T follicular helper cell (primary cell): ENCODE measurements at places on chromosomes 5 and 9.

DNA sequence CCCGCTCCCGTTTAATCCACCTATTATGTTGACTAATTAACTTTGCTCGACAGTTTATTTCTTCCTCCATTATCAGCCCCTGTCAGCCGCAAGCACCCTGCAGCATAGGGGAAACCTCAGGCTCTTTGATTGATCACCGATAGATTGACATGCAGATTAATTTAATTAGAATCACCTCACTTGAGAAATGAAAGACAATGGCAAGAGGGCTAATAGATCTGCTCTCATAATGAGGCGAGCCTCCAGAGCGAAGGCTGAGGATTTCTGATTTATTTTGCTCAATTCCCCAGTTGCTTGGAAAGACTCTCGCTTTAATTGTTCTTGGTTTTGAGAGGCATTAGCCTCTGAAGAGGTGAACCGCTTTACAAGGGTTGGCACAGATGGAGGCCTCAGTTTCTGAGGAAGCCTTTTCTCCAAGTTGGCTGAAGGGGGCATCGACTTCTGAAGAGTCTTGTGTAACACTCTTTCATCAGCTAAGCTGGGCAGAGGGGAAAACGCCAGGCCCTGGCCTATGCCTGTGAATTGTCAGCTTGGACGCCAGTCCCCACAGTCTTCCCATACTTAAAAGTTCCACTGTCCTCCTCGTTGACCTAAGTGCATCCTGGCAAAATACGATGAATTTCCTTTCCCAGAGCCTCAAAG lies 275.4 kb downstream of the EBF1 start:
- no peak for DNase-seq

GRCh38 chr5:158344376-158344775 lies 485.4 kb upstream of the CLINT1 start:
- DNase-seq, result no peak

GRCh38 chr9:15837079-15837679 lies 284.3 kb downstream of the CCDC171 start:
- DNase-seq, result no peak

DNA sequence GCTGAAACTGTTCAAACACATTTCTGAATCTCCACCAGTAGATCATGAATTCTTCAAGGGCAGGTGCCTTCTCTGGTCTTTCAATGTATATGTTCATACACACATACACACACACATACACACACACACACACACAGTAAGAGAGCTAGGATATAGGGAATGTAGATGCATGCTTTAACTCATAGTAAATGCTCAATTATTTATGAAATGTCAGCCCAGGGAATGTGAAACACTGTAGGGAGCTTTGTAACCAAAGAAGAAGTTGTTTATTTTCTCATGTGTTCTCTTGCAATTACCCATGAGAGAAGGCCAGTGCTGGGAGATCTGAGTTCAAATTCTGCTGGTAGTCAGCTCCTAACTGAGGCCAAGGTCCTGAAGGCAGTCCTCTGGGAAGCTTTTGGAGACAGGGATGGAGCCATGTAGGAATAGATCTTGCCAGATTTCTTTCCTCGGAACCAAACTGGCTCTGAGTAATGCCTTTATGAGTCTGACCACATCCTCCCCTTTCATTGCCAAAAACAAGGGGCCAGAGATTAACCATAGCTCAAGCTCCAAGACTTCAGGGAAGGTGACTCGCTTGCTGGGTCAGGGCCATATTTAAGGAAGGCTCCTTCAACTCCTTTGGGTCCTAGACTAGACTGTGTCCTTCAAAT lies 487.0 kb upstream of the TNC start:
- DNase-seq, result no peak

GRCh38 chr5:68770551-68770950 lies 323.3 kb upstream of the SLC30A5 start:
- no peak for DNase-seq

DNA sequence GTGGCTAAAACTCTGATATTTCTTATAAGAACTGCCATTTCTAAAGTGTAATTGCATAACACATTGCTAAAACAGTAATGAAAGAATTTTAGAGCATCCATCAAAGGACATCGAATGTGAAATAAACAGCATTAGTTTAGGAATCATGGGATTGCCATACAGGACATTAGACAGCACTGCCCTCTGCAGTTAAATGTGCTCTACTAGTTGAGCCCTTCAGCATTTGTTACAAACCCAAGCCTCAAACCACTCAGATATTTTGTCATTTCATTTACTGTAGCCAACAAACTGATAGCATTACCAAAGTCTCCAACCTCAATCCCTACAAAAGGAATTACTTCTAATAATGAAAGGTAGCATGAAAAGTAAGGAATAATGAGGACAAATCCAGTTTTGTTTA lies 116.8 kb upstream of the COX7C start:
- no peak for DNase-seq
